ENCODE measurements at places on chromosomes 12 and 14.
A peak's percentile ranks its signal among the peaks of the same experiment; 100 is the strongest.

GRCh38 chr12:26378711-26379110, 183.3 kb downstream of the SSPN start:
- no peak for DNase-seq

- DNase-seq = no peak
These were observed 1.8 kb downstream of the ULK1 start for GRCh38 chr12:131896080-131896810.

GRCh38 chr12:64810831-64811230, 13.6 kb upstream of the TBC1D30 start:
- DNase-seq = no peak

GRCh38 chr12:39571351-39571750, 48.3 kb downstream of the ABCD2 start:
- DNase-seq = no peak

DNA sequence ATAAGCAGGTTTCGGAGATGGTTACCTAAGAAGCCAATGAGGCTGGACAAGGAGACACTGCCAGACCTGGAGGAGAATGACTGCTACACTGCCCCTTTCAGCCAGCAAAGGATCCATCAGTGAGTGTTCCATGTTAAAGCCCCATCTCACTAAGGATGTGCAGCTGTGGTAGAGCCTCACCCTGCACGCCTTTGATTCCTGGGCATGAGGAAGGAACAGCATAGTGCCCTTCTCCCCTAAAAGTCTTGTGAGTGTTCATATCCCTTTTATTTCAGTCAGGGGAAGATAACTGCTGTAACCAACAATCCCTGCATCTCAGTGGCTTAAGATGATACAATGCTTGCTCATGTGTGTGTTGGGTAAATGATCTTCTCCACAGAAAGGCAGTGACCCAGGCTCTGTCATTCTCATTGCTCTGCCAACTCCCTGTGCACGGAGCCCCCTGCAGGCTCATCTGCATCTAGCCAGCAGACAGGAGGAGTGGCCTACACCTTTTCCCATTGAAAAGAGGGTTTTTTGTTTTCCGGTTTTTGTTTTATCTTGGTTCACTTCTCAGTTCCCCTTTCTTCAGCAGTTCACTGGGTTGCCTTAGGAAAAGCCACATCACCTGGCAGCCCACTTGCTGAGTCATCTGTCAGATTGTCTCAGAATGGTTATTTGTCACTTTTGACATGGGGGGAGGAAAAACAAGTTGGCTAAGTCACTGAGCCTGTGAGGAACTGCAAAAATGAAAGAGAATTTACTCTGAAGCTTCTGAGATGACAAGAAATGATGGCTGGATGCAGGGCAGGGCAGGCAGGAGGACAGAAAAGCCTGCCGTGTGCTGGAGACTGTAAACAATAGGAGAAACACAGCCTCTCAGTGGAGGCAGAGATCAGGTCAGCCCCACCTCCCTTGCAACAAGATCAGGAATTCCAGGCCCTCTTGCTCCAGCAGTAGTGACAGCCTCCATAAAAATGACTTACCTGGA, 193.3 kb downstream of the ANO4 start:
- peak; percentile 42 for DNase-seq

DNA sequence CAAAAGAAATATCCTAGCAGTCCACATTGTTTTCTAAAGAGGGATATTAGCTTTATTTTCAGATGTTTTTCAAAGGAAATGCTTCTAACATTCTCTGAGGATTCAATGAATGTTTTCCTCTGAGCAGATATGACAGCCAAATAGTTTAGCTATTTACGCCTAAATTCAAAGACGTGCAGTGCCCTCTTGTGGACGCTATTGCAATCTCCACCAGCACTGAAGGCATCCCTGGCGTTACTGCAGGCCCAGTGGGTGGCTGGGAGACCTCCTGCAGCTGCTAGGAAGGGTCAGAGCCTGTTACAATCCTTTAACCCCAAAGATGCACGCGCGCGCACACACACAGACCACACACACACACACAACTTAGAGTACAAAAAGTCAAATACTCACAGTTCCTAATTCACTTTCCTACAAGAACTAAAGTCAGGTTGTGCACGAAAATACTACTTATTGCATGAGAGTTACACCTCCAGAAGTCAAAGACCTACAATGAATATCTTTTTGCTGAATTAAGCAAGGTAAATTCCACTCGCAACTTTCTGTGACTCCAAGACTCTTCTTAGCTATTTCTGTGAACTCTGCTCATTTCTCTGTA, 589.3 kb upstream of the TMEM132C start:
- DNase-seq = peak; percentile 76

DNA sequence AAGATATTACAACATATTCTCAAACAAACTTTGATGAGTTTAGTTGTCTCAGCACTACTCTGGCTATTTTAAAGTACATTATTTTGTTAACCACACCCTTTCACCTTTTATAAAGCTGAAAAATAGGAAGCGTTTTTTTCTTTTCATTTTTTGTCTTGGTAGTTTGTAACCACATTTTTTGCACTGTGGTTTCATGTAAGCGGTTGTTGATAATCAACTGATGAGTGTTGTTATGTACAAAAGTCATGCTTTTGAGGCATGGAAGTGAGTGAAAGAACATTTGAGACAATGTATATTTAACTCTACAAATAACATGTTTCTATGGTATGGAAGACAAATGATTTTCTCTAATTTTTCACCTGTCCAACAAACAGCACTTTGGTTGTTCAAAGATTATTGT, 52.1 kb upstream of the ATP2B1 start:
- DNase-seq = no peak

- DNase-seq = no peak
These were observed 22.5 kb upstream of the BICD1 start for GRCh38 chr12:32084017-32084688.

DNA sequence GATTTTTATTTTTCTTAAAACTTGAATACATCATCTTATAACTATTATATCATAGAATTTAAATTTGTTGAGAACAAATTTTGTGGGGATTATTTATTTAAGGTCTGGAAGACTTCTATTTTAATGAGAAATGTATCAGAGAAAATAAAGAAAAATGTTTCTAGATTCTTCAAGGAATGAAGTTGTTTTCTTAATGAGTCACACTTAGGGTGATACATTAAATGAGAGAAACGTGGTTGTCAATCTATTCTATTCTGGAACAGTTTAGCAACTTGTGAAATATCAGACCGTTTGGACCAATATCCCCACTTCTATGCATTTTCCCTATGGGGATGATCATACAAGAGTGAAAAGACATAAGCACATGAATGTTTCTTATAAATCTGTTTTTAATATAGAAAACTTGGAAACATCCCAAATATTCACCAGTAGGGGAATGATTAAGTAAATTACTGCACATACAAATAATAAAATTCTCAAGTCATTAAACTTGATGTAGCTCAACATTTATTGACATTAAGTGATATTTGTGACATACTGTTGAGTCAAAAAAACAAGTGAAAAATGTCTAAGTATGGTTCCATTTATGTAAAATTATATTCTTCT, 88.5 kb downstream of the E2F7 start:
- no peak for DNase-seq

GRCh38 chr14:49483268-49483667, 102.9 kb downstream of the RPS29 start:
- DNase-seq = no peak

- peak; percentile 41 for DNase-seq
These were observed 96.9 kb downstream of the AKAP6 start for GRCh38 chr14:32426028-32426427.

GRCh38 chr12:109783965-109784244, 49.3 kb downstream of the TRPV4 start:
- DNase-seq = no peak

DNA sequence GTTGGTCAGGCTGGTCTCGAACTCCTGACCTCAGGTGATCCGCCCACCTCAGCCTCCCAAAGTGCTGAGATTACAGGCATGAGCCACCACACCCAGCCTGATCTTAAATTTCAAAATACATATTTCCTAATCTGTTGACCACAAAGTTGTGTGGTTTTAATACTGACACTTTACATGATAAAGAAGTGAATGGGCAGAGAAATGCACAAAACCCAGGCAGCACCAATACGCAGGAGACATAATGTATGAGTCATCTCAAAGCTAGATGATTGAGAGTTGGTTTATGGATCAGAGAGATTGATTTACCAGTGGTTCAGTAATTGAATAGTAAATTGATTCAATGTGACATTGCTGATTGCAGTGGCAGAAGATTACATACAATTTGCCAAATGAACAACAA, 19.2 kb upstream of the PPP2R5E start:
- DNase-seq = no peak

DNA sequence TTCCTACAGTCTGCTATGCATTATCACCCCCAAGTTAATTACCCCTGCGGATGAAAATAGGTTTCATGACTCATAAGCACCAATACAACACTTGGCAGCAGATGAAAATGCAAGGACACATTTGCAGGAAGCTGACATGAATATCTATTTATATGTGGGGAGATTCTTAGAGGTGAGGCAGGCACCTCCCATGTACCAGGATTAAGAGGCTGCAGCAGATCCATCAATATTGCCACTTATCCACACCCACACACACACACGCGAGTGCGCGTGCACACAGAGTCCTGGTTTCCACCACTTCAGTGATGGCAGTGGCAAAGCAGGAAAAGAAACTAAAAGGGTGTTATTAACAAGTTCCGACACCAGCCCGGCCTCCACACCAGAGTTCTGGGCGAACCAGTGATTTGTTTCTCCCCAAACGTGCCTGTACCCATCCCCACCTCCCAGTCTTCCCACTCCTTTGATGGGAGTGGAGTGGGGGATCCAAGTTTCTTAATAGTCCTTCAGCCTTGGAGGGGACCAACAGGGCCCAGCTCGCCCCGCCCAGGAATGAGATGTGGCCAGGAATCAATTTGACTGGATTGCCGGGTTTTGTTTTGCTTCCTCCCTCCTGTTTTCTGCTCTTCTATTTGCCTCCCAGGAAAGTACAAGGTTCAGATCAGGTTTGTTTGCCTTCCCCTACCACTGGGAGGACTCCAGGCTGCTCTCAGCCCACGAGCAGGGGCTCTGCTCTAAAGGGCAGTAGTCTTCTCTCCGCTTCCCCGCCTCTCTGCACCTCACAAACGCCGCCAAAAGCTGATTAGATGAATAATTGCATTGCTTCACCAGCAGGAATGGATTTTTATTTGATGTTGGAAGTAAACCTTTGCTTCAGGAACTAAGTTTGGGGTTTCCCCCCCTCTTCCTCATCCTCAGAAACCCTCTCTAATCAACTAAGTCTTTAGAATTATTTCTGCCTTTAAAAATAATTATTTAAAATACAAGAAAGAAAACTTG, 5.2 kb downstream of the IRF2BPL start:
- DNase-seq = peak; percentile 64

DNA sequence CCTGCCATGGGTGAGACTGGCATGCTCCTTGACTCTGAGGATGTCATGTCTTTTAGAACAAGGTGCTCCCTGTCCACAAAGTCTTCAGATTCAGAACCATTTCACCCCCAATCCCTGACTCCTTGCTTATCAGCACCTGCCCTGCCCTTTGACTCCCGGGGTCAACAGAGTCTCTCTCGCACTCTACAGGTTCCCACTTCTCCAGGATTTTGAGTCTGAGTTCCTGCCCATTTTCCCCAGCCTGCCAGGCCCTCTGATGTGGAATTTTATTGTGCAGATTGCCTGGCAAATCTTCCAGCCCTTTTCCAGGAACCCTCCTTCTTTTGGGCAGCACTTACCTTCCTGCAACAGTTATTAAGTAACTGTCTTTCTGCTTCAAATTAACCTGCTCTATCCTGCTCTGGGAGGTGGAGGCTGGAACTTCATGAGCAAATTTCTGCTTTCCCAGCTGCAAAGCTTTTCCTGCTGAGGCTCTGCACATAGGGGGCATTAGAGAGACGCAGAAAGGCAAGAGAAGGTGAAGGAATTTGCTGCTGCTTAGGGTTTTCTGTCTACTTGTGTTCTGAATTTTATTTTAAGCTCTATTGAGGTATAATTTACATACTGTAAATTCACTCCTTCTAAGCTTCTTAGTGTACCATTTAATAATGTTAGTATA, 259.1 kb downstream of the PCNX1 start:
- DNase-seq = no peak

DNA sequence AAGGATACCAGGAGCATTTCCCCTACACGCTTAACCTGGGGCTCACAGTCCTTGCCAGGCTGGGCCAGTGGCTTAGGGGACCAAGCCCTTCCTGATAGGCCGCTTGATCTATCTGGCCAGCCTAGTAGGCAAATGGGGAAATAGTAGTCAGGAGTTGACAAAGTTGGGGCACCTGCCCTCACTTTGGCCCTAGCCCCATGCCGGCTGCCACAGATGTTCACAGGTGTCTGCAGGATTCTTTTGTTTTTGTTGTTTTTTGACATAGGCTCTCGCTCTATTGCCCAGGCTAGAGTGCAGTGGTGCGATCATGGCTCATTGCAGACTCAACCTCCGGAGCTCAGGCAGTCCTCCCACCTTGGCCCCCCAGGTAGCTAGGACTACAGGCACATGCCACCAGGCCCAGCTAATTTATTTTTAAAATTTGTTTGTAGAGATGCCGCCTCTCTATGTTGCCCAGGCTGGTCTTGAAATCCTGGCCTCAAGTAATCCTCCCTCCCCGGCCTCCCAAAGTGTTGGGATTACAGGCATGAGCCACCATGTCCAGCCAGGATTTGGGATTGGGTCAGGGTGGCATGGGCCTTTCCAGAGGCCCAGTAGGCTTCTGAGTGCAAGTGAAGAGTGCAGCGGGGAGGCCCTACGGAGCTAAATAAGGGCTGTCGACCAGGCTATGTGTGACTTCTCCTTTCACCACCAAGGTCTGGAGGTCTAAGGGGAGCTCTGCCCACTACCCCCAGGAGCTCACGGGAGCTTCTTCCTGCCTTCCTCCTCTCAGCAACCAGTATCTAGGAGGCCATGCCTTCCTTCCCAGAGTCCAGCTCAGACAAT, 15.5 kb upstream of the HDAC7 start:
- DNase-seq = no peak

DNA sequence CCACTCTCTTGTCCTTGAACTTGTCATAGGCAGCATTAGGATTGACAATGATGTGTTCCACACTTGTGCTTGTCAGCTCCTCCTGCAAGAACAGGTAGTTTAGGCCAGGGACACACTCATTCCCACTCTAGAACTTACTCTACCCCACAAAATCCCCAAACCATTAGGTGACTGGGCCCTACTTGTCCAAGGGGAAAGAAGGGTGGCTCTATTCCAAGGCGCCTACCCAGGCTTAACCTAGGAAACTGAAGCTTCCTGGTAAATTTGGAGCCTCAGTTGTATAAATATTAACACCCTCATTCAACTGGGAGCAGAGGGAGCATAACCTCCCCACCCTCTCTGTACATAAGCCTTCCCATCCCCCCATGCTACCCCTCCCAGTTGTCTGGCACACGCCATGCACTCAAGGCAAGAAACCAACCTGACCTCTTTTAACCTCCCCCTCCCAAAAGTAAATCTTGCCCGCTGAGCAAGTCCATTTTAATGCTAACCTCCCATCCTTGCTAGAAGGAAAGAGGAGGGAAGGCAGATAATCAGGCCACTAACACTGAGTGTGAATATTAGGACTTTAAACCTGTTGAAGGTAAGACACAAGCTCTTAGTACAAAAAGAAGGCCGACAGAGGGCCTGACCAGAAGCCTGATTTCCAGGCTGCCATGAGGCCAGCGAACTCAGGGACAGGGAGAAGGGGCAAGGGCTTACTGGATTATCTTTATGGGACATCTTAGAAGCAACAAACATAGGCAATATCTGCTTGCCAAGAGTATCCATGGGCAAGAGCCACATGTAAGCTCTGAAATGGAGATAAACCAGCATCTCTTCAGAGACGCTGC, 11.0 kb downstream of the DCTN2 start:
- no peak for DNase-seq

All from NCI-H345 (cell line).